ENCODE measurements at places on chromosomes 3 and 15. TPM values are rescaled to one million over a fixed set of nuclear protein-coding genes. Genes with fewer than 3 reads are reported as not detected.

The CPNE9 gene
- total RNA-seq = not detected

The COL8A1 gene
- 0.99 TPM for total RNA-seq

The C3orf18 gene
- total RNA-seq = 11.4 TPM

The FYTTD1 gene
- 13.8 TPM for total RNA-seq

The GOLGA6L7 gene
- not detected for total RNA-seq

The SRGAP3 gene
- 10.9 TPM for total RNA-seq

The SEMA6D gene
- total RNA-seq = 18.2 TPM

The GHRL gene
- 3.6 TPM for total RNA-seq

The DYNLT2B gene
- 5.6 TPM for total RNA-seq

The CD276 gene
- 24.6 TPM for total RNA-seq

The NMB gene
- 6.3 TPM for total RNA-seq

The CIB2 gene
- 3.4 TPM for total RNA-seq

The TF gene
- total RNA-seq = 0.26 TPM

The GABRA5 gene
- not detected for total RNA-seq

The SHF gene
- total RNA-seq = 2.0 TPM

The CCDC54 gene
- not detected for total RNA-seq

The ALDH1A2 gene
- total RNA-seq = 2.1 TPM

The REC114 gene
- not detected for total RNA-seq

The C3orf33 gene
- 14.8 TPM for total RNA-seq

The GORASP1 gene
- 38.4 TPM for total RNA-seq

The ADGRG7 gene
- not detected for total RNA-seq

The NOX5 gene
- not detected for total RNA-seq

The KIF7 gene
- total RNA-seq = 3.0 TPM

The GREM1 gene
- total RNA-seq = under 0.01 TPM

The SLC9C1 gene
- total RNA-seq = not detected

The ACSBG1 gene
- not detected for total RNA-seq

The CHL1 gene
- total RNA-seq = 10.6 TPM

The ADPRH gene
- total RNA-seq = 6.5 TPM

The MCTP2 gene
- 28.5 TPM for total RNA-seq

The CASR gene
- 11.9 TPM for total RNA-seq

The ASB14 gene
- total RNA-seq = not detected

The GPR62 gene
- total RNA-seq = not detected

The GPR15 gene
- total RNA-seq = not detected

The UBR1 gene
- 18.5 TPM for total RNA-seq

The SCN11A gene
- 0.26 TPM for total RNA-seq

The ZIC4 gene
- not detected for total RNA-seq

The GOLGA6A gene
- not detected for total RNA-seq

The TMEM207 gene
- not detected for total RNA-seq

Measured in body of pancreas (tissue), 4 donors.